H9 (cell line): ENCODE measurements at places on chromosomes 7 and 10. TPM values are rescaled to one million over a fixed set of nuclear protein-coding genes. Genes with fewer than 3 reads are reported as not detected.

DNA sequence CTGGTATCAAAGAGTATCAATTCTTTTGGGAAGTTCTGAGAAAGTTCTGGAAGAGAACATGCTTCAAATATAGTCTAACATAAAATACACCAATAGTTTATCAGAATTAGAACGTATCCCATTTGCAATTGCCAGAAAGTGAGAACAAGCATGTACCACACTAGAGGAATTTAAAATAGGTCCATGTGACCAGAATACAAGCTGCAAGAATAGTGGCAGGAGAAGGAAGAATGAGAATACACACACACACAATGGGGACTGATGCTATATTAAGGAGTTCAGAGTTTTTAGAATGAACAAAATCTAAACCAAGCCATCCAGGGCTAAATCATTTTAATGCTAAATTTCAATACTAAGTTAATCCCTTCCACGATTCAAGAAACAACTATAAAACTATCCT, 99.1 kb upstream of the TMEM168 start:
- H3K4me3 ChIP-seq, result no peak overlapping the region
- H3K4me1 ChIP-seq, result peaks cover 2% of the 10 kb centered on the region; the same call in 1 of the 2 replicates
- H3K36me3 ChIP-seq, result peaks cover 36% of the 10 kb centered on the region
- H3K27ac ChIP-seq, result no peak overlapping the region
- no peaks in the 10 kb centered on the region for H3K27me3 ChIP-seq

DNA sequence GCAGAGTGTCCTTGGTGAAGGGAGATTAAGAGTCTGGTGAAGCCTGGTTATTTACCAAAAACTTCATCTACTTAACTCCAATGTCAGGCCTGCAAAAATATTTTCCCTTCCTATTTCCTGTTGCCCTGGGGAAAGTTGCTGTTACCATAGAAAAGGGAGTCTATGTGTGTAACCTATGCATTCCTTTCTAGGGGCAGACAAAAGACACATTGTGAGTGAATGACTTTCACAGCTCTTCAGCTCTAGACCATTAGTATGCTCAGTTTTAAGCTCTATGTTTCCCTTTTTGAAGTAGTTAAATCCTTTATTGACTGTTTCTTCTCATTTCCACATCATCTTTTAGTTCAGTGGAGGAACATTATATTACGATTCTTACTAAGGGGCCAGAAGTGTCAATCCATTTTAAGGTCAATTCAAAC, 45.6 kb upstream of the SGCE start:
- peak overlapping the region; percentile 85 for H3K27ac ChIP-seq
- H3K4me3 ChIP-seq, result no peak overlapping the region
- no peaks in the 10 kb centered on the region for H3K4me1 ChIP-seq
- peaks cover 2% of the 10 kb centered on the region; the same call in 2 of the 3 replicates for H3K36me3 ChIP-seq
- no peak for DNase-seq

- H3K4me1 ChIP-seq, result peaks cover 2% of the 10 kb centered on the region; the same call in 1 of the 2 replicates
- H3K4me3 ChIP-seq, result no peak overlapping the region
- H3K27me3 ChIP-seq, result no peaks in the 10 kb centered on the region
- H3K36me3 ChIP-seq, result peaks cover 6% of the 10 kb centered on the region
- DNase-seq, result no peak
Measured at GRCh38 chr7:38211940-38212339, 33.9 kb downstream of the STARD3NL start.

GRCh38 chr7:106126170-106126938, 14.2 kb upstream of the SYPL1 start:
- no peak overlapping the region for H3K27ac ChIP-seq
- no peak overlapping the region for H3K4me3 ChIP-seq
- H3K27me3 ChIP-seq, result no peaks in the 10 kb centered on the region
- no peak for DNase-seq
- H3K4me1 ChIP-seq, result no peaks in the 10 kb centered on the region; the same call in 1 of the 2 replicates
- H3K36me3 ChIP-seq, result no peaks in the 10 kb centered on the region

Gene TMEM184A
- total RNA-seq, result 1.3 and 1.5 TPM in 2 replicates

Gene PNLIP
- total RNA-seq, result not detected in 2 replicates

DNA sequence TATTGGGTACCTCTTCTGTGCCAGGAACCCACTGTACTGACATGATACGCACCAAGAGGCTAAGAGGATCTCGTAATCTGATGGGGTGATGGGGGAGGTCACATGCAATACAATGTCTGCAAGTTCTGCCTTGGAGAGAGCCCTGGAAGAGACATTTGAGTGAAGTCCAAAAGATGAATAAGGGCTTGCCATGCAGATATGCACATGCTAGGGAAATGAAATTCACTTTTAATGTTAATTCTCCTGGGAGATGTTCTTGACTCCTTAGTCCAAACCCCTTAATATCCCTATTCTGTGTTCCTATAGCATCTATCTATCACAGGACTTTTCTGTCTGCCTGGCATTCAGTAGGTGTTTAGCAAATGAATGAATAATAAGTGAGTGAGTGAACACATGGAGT, 54.0 kb upstream of the GLCCI1 start:
- H3K36me3 ChIP-seq, result no peaks in the 10 kb centered on the region
- H3K4me1 ChIP-seq, result peaks cover 9% of the 10 kb centered on the region
- no peak overlapping the region for H3K27ac ChIP-seq
- no peak overlapping the region for H3K4me3 ChIP-seq
- DNase-seq, result no peak

GRCh38 chr10:84429926-84430520, 101.6 kb downstream of the CCSER2 start:
- H3K36me3 ChIP-seq, result peaks cover 5% of the 10 kb centered on the region; the same call in 1 of the 2 replicates
- H3K4me3 ChIP-seq, result no peak overlapping the region
- peak; percentile 88 for DNase-seq

Gene STK31
- total RNA-seq, result 0.24 and 0.33 TPM in 2 replicates

DNA sequence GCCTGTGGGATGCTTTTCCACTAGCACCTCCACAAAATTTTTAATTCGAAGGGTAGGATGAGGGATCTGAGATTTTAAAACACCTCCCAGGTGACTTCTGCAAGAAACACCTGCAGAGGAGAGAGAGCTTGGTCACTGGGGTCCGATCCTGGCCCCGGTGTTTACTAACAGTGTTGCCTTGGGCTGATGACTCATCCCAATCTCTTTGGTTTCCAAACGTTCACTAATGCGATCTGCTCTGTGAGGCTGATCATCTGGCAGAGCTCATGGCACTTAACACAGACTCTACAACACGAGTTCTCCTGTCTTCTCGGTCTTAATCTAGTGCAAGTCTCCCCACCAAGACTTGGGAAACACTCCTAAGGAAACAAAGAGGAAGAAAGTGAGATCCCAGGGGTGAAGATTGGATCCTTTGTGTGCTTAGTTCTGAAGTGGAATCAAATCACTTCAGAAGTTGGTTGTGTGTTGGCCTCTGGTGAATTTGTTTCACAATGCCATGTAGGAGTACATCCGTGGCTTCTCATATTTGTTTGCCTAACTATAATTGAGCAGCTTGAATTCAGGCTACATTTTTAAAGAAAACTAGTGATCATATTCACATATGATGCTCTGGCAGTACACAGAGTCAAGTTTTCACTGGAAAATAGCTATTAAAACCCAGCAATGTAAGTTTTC, 407.9 kb downstream of the NRG3 start:
- H3K27me3 ChIP-seq, result no peaks in the 10 kb centered on the region
- no peaks in the 10 kb centered on the region for H3K36me3 ChIP-seq
- no peak overlapping the region for H3K27ac ChIP-seq
- H3K4me1 ChIP-seq, result no peaks in the 10 kb centered on the region

- H3K27me3 ChIP-seq, result no peaks in the 10 kb centered on the region
- H3K4me1 ChIP-seq, result no peaks in the 10 kb centered on the region
- DNase-seq, result no peak
- H3K36me3 ChIP-seq, result no peaks in the 10 kb centered on the region
- H3K4me3 ChIP-seq, result no peak overlapping the region
Measured at GRCh38 chr7:75716992-75717626, 21.6 kb downstream of the HIP1 start.

Gene PCLO
- 2.8 and 3.1 TPM in 2 replicates for total RNA-seq

Gene SEMA3A
- 60.0 and 61.5 TPM in 2 replicates for total RNA-seq

- H3K27me3 ChIP-seq, result no peaks in the 10 kb centered on the region
- no peak overlapping the region for H3K4me3 ChIP-seq
- no peak overlapping the region for H3K27ac ChIP-seq
Measured at GRCh38 chr7:57425969-57426628, 23.9 kb upstream of the ZNF716 start.

GRCh38 chr7:3120513-3120912, 76.8 kb upstream of the CARD11 start:
- no peak overlapping the region for H3K4me3 ChIP-seq
- no peaks in the 10 kb centered on the region for H3K4me1 ChIP-seq
- H3K27me3 ChIP-seq, result no peaks in the 10 kb centered on the region; the same call in 1 of the 2 replicates
- no peak for DNase-seq
- H3K27ac ChIP-seq, result no peak overlapping the region
- peaks cover 16% of the 10 kb centered on the region for H3K36me3 ChIP-seq

Gene C1QL3
- total RNA-seq, result 3.2 and 4.0 TPM in 2 replicates

DNA sequence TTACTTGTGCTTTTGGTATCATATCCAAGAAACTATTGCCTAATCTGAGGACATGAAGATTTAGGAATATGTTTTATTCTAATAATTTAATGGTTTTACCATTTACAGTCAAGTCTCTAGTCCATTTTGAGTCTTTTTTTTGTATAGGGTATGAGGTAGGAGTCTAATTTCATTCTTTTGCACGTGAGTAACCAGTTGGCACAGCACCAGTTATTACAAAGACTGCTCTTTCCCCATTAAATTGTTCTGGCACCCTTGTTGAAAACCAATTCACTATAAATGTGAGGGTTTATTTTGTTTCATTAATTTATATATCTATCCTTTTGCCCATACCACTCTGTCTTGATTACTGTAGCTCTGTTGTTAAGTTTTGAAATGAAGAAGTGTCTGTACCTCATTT, 381.6 kb downstream of the SUGCT start:
- H3K27me3 ChIP-seq, result no peaks in the 10 kb centered on the region
- no peak for DNase-seq
- H3K4me1 ChIP-seq, result no peaks in the 10 kb centered on the region
- H3K27ac ChIP-seq, result no peak overlapping the region
- H3K4me3 ChIP-seq, result no peak overlapping the region

Gene MMRN2
- total RNA-seq, result 1.0 and 1.4 TPM in 2 replicates

DNA sequence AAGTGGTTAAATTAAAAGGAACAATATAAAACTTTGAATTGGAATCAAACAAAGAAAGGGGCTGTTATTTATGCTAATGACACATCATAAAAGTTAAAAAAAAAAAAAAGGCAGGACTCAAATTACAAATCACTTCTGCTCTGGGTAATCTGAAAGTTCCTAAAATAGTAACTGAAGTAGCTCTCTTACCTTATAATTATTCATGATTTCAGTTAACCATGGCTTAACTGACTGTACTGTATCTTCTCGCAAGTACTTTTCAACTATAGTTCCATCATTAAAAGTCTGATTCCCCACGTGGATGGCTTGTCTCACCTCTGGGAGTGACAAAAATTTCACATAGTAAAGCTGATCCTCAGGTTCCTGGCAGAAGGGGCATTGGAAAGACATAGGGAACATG, 82.5 kb downstream of the CPVL start:
- DNase-seq, result no peak
- no peaks in the 10 kb centered on the region for H3K27me3 ChIP-seq
- no peaks in the 10 kb centered on the region for H3K36me3 ChIP-seq
- H3K4me3 ChIP-seq, result no peak overlapping the region
- no peaks in the 10 kb centered on the region for H3K4me1 ChIP-seq

DNA sequence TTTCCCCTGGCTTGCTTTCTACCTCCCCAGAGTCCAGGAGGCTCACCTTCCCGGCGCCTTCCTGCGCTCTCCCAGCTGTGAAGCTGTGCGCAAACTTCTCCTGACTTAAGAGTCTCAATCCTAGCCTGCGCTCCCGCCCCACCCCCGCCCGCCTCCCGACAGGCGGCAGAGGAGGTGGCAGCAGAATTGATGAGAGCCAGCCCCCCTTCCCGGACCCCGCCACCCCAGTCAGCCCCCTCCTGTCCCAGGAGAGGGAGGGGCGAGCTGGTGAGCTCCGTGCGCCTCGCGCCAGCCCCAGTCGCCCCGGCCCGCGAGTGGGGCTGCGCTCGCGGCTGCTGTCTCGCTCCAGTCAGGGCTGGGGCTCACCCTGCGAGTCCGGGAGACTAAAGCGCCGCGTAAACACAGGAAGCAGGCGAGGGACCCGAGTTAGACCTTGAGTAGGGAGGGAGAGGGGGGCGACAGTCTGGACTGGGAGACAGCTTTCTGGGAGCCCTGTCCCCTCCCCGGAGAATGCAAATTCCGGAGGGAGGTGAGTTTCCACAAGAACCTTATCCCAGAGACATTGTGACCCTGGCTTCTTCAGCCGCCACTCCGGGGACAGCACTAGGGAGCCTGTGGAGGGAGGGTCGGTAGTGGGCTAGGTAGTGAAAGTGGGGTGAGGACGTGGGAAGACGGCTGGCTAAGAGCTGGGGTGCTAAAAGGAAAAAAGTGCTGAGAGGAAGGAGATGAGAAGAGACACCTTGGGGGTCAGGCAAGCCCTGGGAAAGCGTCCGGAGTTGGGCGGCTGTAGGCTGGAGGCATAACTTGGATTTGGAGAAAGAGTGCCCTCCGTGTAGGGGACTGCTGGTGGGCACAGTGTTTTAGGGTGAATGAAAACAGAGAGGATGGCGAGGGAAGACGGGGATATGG, at the start of gene CALCR:
TSS of gene CALCR (minus strand) at position 79 of the 909 bp plus-strand sequence. CDS start 87,743 bp downstream, outside the sequence.
- H3K27me3 ChIP-seq, result peaks cover 27% of the 10 kb centered on the region
- H3K4me3 ChIP-seq, result peak within 1 kb of the TSS; percentile 78
- H3K36me3 ChIP-seq, result no peaks in the 10 kb centered on the region
- H3K4me1 ChIP-seq, result no peaks in the 10 kb centered on the region

- peaks cover 3% of the 10 kb centered on the region; the same call in 1 of the 2 replicates for H3K4me1 ChIP-seq
- DNase-seq, result no peak
- peak overlapping the region; percentile 77 for H3K4me3 ChIP-seq
- H3K27me3 ChIP-seq, result no peaks in the 10 kb centered on the region
- no peaks in the 10 kb centered on the region for H3K36me3 ChIP-seq
Measured at GRCh38 chr10:57222129-57222528, 861.1 kb upstream of the ZWINT start.

GRCh38 chr7:70347463-70348254, 749.4 kb downstream of the AUTS2 start:
- no peaks in the 10 kb centered on the region for H3K27me3 ChIP-seq
- DNase-seq, result no peak
- no peak overlapping the region for H3K4me3 ChIP-seq
- H3K4me1 ChIP-seq, result no peaks in the 10 kb centered on the region
- no peak overlapping the region for H3K27ac ChIP-seq

- H3K4me3 ChIP-seq, result no peak overlapping the region
- no peaks in the 10 kb centered on the region for H3K27me3 ChIP-seq
- no peaks in the 10 kb centered on the region for H3K4me1 ChIP-seq
- DNase-seq, result no peak
- H3K27ac ChIP-seq, result no peak overlapping the region
Measured at GRCh38 chr10:109173121-109173520, 750.2 kb downstream of the XPNPEP1 start.

DNA sequence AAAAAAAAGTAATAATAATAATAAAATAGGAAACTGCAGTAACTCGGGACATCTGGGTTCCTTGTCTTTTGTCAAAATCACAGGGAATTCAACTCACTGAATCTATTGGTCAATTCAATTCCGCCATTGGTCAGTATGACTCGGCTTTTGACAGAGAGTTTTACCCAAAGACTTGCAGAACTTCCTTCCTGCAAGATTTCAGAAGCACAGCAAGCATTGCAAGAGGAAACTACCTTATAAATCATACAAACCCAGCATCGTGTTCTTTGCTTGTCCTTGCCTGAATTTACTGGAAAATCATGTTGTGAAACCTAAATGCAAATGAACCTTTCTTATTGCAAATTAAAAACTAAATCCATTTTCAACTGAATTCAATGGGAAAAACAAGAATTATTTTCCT, 15.5 kb downstream of the KLF6 start:
- H3K4me1 ChIP-seq, result no peaks in the 10 kb centered on the region; the same call in 1 of the 2 replicates
- no peak for DNase-seq
- no peak overlapping the region for H3K27ac ChIP-seq
- H3K36me3 ChIP-seq, result no peaks in the 10 kb centered on the region
